ENCODE measurements at places on chromosomes 1 and 21.

- no peak for DNase-seq
Measured at GRCh38 chr1:211610779-211611556, 32.0 kb upstream of the SLC30A1 start.

DNA sequence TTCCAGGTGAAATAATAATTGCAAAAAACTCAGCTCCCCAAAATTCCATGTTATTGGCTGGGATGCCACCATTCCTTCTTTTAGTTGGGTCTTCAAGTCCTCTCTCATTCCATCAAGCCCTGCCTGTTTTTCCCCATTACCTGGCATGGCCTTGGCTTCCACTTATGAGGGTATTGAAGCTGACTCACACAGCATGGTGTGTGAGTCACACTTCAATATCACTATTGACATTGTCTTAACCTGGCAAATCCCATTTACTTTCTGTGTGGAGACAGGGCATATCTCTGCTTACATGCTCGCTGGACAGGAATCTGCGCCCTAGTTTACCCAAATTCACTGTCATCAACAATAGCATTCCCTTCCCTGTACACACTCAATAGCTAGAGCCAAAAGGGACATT lies 1806.8 kb downstream of the BRINP3 start:
- DNase-seq: no peak

DNA sequence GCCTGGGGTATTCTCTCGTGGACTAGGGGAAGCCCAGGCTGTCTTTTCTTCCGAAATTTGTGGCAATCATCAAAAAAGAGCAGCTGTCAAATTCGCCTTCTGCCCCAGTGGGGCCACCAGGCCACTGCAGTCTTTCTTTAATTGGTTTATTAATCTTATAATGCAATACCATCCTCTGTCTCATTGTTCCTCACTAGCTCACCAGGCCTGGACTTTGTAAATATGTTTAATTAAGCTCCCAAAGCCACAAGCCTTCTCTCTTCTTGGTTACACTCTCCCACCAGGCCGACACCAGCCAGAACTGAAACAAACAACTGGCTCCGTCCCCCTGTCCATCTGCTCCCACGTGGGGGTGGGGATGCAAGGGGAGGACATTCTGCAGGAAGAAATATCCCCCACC lies 22.0 kb upstream of the CAMK1G start:
- DNase-seq: no peak

DNA sequence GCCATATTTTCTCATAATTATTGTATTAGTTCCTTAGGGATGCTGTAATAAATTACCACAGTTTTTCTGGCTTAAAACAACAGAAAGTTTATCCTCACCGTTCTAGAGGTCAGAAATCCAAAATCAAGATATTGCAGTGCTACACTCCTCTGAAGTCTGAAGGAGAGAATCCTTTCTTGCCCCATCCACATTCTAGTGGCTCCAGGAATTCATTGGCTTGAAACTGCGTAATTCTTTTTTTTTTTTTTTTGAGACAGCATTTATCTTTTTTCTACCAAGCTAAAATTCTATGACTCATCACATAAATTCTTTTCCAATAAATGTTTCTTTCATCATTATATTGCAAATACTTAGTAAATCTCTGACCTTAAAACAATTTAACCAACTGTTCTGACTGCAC lies 451.0 kb upstream of the RGS18 start:
- DNase-seq: no peak

DNA sequence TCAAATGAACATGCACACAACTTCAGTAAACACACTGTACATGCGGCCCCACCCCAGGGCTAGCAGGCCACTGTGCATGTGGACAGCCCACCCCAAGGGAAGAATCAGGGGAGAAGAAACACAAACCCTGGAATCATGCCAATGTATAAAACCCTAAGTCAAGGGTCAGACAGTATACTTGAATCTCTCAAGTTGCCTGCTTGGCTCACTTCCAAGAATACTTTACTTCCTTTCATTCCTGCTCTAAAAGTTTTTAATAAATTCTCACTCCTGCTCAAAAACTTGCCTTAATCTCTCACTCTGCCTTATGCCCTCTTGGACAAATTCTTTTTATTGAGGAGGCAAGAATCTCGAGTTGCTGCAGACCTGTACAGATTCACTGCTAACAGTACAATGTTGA lies 231.2 kb upstream of the CACYBP start:
- DNase-seq: no peak

GRCh38 chr1:1090424-1091343 lies 16.6 kb upstream of the RNF223 start:
- no peak for DNase-seq

DNA sequence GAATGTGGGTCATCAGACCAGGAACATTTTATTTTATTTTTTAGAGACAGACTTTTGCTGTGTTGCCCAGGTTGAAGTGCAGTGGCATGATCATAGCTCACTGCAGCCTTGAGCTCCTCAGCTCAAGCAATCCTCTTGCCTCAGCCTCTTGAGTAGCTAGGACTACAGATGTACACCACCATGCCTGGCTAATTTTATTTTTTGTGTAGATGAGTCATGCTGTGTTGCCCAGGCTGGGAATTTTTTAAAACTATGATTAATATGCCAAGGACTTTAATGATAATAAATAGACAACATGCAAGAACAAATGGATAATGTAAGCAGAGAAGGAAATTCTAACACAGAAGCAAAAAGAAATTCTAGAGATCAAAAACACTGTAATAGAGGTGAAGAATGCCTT lies 142.4 kb downstream of the AK5 start:
- no peak for DNase-seq

DNA sequence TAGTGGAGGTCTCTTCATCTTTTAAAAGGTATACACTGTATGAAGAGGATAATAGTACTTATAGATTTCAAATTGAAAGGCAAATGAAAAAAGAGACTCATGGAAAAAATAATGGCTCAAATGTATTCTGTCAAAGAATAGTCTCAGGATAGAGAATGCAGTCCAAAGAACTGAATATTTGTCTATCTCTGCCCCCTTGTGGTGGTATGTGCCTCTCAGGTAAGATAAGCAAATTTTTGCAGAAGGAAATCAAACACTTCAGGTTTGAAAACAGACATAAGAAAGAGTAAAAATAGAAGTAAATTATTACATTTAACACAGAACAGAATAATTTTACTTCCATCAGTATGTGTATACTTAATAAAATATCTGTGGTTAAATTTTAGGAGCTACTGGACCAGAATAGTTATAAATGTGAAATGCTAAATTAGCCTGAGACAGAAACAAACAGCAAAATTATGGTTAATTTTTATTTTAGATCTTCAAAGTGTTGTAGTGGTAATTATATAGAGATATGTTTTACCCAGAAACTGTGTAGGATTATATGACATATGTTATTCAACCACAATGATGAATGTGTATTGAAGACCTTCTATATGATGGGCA lies 164.4 kb upstream of the PALMD start:
- DNase-seq: no peak

DNA sequence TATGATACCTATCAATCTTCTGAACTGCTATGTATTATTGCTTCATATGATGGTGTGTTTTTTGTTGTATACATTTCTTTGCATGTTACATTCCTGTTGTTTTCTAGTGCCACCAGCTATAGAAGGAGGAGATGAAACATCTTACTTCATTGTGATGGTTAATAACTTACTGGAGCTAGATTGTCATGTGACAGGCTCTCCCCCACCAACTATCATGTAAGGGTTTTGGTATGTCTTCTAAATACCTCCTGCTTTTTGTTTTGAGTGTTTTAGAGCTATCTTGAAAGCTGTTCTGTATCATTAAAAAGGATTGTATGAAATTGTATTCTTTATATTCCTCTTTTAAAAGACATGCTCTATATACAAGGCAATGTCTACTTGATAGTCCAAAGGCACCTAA lies 282.7 kb downstream of the HMCN1 start:
- DNase-seq: no peak

DNA sequence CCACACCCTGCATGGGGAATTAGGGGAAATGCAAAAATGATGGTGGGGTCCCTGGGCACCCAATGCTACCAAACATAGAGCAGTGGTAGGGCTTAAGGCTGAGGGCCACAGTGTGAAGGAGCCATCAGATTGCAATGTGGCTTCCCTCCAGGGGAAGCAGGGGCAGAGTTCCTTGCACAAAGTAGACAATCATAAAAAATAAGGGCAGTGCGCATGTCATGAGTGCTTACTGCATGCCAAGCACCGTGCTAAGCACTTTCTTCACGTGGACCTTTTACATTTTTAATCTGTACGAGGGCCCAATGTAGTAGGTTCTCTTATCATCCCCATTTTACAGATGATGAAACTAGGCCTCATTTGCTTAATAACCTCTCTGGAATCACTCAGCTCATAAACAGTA lies 56.6 kb downstream of the DDX20 start:
- no peak for DNase-seq

GRCh38 chr1:56291374-56291919 lies 287.9 kb downstream of the PLPP3 start:
- no peak for DNase-seq

DNA sequence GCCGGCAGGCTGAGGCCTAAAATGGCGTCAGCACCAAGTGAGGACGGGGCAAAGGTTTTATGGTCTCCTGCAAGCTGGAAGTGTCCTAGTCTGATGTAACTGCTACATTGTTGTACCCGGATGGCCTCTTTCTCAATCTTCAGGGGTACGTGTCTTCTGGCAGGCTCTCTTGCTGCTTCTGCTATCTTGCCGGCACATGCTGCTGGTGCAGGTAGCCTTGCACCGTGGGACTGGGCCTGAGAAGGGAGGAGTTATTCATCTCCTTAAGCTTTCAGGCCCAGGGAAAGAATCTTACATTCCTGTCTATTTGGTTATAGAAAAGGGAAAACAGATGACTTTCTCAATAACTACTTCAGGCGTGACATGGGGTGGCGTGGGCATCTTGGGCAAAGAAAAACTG lies 72.2 kb downstream of the ZNF678 start:
- no peak for DNase-seq

GRCh38 chr1:19463504-19463803 lies 21.9 kb downstream of the CAPZB start:
- DNase-seq: no peak

DNA sequence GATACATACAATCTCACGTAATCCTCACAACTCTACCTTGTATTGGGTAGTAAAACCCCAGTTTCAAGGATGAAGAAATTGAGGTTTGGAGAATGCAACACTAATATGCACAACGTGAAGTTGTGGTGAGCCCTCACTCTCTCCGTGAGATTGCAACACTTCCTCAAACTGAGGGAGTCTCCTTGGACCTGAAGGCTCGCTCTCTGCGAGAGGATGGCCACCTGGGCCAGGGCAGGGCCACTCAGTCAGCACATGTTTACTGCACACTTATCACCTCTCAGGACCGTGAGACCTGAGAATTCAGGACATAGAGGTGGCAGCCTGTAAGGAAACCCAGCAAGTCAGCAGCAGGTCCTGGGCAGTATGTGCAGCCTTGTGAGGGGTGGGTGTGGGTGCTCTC lies 8.7 kb downstream of the SH3BP5L start:
- DNase-seq: no peak

DNA sequence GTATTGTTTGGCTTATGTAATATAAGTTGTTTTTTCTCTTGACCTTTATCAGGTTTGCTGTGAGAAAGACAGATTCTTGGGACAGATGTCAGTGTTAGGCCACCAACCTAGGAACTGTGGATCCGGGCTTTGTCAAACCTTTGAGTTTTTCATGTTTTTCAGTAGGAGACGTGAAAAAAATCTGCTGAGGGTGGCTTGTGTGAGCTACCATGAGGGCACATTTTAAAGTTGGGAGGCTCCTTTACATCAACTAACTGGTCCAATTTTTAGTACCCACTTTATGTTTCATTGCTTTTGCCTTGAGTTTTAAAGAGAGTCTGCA lies 801 bp downstream of the RPS6KC1 start:
- no peak for DNase-seq

GRCh38 chr1:232854798-232855159 lies 49.6 kb downstream of the MAP10 start:
- DNase-seq: no peak

GRCh38 chr1:82048596-82048995 lies 247.9 kb downstream of the ADGRL2 start:
- DNase-seq: no peak

DNA sequence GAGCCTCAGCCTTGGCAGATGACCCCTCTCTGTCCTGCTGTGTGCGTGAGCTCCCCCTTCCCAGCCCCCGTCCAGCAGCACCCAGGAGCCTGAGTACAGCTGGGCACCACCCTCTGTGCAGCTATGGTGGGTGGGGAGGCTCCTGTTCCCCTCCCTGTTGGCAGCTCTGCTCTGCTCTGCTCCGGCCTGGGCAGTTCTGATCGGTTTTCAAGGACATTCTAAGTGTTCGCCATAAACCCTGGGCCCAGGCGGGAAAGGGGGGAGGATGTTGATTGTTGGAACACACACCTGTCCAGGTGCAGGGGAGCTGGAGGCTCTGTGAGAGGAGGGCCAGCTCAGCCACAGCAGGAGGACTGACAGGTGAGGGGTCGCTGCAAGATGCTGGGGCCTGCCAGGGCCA lies at the start of gene CLCNKB:
Gene CLCNKB, plus strand, starts transcription at position 262 of the 400 bp plus-strand sequence. CDS start 711 bp downstream, outside the sequence.
- DNase-seq: no peak

DNA sequence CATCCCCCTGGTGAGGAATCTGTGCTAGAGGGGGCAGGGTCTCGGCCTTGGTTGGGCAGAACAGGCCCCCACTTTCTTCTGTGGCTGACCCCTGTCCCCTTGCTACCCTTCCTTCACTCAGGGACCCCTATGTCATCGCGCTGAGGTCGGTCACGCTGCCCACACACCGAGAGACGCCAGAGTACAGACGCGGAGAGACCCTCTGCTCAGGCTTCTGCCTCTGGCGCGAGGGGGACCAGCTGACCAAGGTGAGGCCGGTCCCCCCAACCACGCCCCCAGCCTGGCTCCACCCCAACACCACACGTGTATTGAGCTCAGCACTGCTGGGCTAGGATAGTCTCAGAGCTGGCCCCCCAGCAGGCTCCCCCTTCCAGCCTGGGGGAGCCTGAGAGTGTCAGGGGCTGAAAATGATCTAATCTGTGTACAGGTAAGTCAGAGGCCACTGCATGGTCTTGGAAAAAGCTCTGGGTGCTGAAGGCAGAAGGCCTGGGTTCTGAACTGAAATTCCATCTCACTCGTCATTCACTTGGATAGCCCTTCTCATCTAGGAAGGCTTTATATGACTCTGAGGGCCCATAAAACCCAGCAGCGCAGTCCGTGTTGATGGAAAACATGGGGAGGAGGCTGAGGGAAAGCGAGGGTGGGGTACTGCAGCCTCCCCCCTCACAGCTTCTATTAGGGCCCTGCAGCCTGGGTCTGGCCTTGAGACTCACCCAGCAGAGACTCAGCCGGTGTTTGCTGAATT lies 15.3 kb downstream of the FAM151A start:
- no peak for DNase-seq

- no peak for DNase-seq
Measured at GRCh38 chr1:61187352-61188086, 105.2 kb downstream of the NFIA start.

GRCh38 chr1:95850763-95851162 lies 616.8 kb downstream of the RWDD3 start:
- DNase-seq: no peak

DNA sequence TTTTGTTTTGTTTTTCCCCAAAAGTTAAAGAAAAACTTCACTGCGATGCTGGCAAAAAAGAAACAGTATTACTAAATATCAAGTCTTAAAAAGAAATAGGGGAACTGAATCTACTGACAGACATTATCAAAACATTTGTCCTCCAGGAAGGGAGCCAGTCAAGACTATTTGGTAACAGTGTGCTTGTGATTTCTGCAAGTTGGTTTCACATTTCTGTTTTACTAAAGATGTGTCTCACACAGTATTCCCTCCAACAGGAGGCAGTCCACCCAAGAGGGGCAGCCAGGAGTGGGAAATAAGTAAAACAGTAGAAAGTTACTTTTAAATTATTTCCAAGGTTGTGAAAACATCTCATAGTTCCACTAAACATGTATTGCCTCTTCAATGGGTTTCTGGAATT lies 74.4 kb upstream of the SDC3 start:
- peak; percentile 26 for DNase-seq

- DNase-seq: no peak
Measured at GRCh38 chr1:59006289-59006658, 222.4 kb upstream of the JUN start.

Data from GM10248 (cell line).